Activated CD4-positive, alpha-beta memory T cell treated with anti-CD3 and anti-CD28 coated beads for 36 hours (primary cell): ENCODE measurements at places on chromosomes 11 and 22. TPM values are rescaled to one million over a fixed set of nuclear protein-coding genes. Genes with fewer than 3 reads are reported as not detected.
A peak's percentile ranks its signal among the peaks of the same experiment; 100 is the strongest.

- peak overlapping the region; percentile 12 for H3K4me3 ChIP-seq
- peak; percentile 25 for DNase-seq
- no peak overlapping the region for H3K27ac ChIP-seq
- peaks cover 21% of the 10 kb centered on the region for H3K4me1 ChIP-seq
- H3K27me3 ChIP-seq = peaks cover 45% of the 10 kb centered on the region
- no peaks in the 10 kb centered on the region for H3K36me3 ChIP-seq
These were observed 912 bp downstream of the KREMEN1 start for GRCh38 chr22:29073618-29074275.

- peaks cover 3% of the 10 kb centered on the region for H3K4me1 ChIP-seq
- DNase-seq = peak; percentile 56
- H3K36me3 ChIP-seq = no peaks in the 10 kb centered on the region
- no peak overlapping the region for H3K27ac ChIP-seq
- H3K27me3 ChIP-seq = no peaks in the 10 kb centered on the region
- H3K4me3 ChIP-seq = no peak overlapping the region
These were observed 14.4 kb upstream of the SERPINH1 start for GRCh38 chr11:75547617-75548058.

GRCh38 chr11:104531075-104531474 is 367.1 kb upstream of the PDGFD start:
- H3K27ac ChIP-seq = no peak overlapping the region
- H3K4me1 ChIP-seq = peaks cover 5% of the 10 kb centered on the region
- H3K27me3 ChIP-seq = no peaks in the 10 kb centered on the region
- DNase-seq = no peak
- no peak overlapping the region for H3K4me3 ChIP-seq

DNA sequence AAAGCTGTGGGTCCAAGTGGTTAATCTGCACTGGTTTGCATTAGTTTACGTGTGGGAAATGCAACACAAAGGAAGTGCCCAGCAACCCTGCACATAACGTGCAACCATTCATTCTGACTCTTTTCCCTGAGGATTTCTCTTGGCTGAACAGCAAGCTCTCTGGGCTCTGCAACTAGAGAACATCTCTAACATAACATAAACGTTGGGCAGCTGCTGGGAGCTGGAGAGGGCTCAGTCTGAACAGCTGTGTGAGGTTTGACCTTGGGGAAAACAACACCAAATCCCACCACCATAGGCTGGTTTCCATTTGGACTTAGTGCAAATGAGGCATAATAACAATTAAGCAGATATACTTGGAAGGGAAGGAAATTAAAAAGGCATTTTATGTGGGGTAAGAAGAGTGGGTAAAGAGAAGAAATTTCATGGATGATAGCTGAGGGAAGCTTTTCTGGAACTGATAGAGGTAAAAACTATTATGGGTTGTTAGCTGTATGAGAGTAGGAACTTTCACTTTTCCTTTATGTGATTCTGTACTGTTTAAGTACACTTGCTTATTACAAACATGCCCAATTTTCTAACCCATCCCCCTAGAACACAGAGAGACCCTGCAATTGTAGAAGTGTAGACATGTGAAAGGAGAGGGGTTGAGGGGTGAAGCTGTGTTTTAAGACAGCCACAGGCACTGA is 76.2 kb downstream of the SNX19 start:
- no peak overlapping the region for H3K4me3 ChIP-seq
- DNase-seq = no peak
- peaks cover 21% of the 10 kb centered on the region for H3K27me3 ChIP-seq
- H3K36me3 ChIP-seq = no peaks in the 10 kb centered on the region
- no peak overlapping the region for H3K27ac ChIP-seq

- H3K27ac ChIP-seq = no peak overlapping the region
- H3K4me3 ChIP-seq = no peak overlapping the region
- H3K27me3 ChIP-seq = no peaks in the 10 kb centered on the region
- DNase-seq = no peak
- H3K36me3 ChIP-seq = no peaks in the 10 kb centered on the region
- no peaks in the 10 kb centered on the region for H3K4me1 ChIP-seq
These were observed 25.6 kb downstream of the FADS2 start for GRCh38 chr11:61853698-61854169.

DNA sequence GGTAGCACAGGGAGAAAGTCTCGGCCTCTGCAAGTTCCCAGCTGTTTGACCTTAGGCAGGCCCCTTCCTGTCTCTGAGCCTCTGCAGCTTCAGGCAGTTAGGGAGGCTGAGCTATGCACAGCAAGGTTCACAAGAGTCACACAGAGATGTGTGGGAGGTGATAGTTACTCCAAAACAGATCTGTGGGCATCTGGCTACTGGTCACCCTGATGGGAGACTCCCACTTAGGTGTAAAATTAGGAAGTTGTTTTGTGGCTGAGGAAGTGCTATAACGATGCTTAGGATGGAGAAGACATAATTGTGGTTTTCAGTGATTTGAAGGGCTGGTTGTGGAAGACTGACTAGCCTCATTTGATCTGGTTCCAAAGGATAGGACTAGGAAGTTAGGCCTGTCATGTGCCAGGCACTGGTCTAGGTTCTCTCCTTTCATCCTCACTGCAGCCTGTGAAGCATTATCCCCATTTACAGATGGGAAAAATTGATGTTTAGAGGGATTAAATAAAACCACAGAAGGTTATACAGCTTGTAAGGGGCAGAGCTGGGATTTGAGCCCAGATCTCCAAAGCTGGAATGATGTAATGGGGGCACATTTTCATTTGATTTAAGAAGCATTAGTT is 13.5 kb downstream of the ACO2 start:
- H3K27ac ChIP-seq = no peak overlapping the region
- H3K4me3 ChIP-seq = no peak overlapping the region
- H3K27me3 ChIP-seq = no peaks in the 10 kb centered on the region
- peaks cover 42% of the 10 kb centered on the region for H3K4me1 ChIP-seq
- H3K36me3 ChIP-seq = no peaks in the 10 kb centered on the region

GRCh38 chr22:37206841-37207821 is 5.1 kb downstream of the SSTR3 start:
- no peaks in the 10 kb centered on the region for H3K36me3 ChIP-seq
- no peaks in the 10 kb centered on the region for H3K27me3 ChIP-seq
- no peak overlapping the region for H3K4me3 ChIP-seq

DNA sequence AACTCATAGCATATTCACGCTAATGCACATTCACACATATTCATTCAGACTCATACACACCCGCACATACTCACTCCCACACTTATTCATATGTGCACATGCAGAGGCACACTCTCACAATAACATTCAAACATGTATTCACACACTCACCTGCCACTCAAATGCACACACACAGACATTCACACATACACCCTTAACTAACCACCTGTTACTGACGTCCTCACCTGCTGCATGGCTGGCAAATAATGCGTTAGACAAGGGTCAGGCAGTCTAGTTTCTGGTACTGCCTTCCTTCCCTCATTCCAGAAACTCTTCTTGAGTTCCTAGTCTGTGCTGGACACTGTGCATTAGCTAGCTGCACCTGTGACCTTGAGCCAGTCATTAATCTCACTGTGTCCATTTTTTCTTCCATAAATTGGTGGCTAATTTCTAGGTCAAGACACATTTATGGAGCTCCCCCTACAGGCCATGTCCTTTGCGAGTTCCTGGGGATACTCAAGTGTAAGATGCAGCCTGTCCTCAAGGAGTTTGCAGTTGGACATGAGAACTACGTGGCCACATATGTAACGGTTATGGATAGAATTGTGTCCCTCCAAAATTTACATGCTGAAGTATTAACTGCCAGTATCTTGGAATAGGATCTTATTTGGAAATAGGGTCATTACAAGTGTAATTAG is 34.5 kb upstream of the SEZ6L start:
- H3K4me1 ChIP-seq = no peaks in the 10 kb centered on the region
- no peaks in the 10 kb centered on the region for H3K36me3 ChIP-seq
- peaks cover 5% of the 10 kb centered on the region for H3K27me3 ChIP-seq
- H3K4me3 ChIP-seq = no peak overlapping the region

DNA sequence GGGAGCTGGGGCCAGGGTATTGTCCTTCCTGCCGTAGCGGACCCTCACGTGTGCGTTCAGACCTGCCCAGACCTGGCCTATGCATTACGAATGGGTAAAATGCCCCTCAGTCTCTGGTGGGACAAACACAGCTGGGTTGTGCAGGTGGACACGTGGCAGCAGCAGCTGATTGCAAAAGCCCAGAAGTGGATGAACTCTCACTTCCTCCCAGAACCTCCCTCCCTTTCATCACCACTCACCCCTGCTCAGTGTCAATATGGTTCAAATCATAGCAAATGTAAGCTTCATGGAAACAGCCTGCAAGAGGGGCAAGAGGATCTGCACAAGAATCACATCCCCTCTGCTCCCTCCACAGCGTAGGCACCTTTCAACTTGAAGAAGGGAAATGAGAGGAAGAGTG is 352.1 kb downstream of the OPCML start:
- H3K4me3 ChIP-seq = no peak overlapping the region
- no peaks in the 10 kb centered on the region for H3K4me1 ChIP-seq
- H3K27ac ChIP-seq = no peak overlapping the region
- DNase-seq = no peak

DNA sequence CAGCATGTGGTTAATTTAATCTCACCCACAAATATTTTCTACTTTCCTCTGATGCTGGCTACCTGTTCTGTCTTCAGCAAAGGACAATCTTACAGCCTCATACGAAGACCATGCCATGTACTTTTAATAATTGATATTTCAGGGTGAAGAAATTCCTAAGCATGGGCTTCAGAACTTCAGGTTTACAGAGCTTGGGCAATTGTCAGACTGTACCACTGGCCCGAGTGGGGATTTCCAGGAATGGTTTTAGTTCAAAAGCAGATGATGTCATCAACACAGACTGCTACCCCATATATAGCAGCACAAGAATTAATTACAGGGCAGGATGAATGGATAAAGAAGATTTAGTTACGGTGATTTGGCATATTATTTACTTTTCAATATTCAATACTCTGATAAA is 171.8 kb downstream of the ETS1 start:
- no peak for DNase-seq
- H3K27ac ChIP-seq = no peak overlapping the region
- H3K4me1 ChIP-seq = peaks cover 33% of the 10 kb centered on the region
- no peaks in the 10 kb centered on the region for H3K27me3 ChIP-seq

- no peak within 1 kb of the TSS for H3K27ac ChIP-seq
- no peaks in the 10 kb centered on the region for H3K36me3 ChIP-seq
- H3K27me3 ChIP-seq = peaks cover 36% of the 10 kb centered on the region
- peaks cover 22% of the 10 kb centered on the region for H3K4me1 ChIP-seq
- peak; percentile 61 for DNase-seq
- H3K4me3 ChIP-seq = peak within 1 kb of the TSS; percentile 64
These were observed at the start of gene OSBPL5 for GRCh38 chr11:3165152-3165705. OSBPL5 (minus strand) TSS chr11:3165310; CDS start chr11:3129148, 36,162 bp downstream.

DNA sequence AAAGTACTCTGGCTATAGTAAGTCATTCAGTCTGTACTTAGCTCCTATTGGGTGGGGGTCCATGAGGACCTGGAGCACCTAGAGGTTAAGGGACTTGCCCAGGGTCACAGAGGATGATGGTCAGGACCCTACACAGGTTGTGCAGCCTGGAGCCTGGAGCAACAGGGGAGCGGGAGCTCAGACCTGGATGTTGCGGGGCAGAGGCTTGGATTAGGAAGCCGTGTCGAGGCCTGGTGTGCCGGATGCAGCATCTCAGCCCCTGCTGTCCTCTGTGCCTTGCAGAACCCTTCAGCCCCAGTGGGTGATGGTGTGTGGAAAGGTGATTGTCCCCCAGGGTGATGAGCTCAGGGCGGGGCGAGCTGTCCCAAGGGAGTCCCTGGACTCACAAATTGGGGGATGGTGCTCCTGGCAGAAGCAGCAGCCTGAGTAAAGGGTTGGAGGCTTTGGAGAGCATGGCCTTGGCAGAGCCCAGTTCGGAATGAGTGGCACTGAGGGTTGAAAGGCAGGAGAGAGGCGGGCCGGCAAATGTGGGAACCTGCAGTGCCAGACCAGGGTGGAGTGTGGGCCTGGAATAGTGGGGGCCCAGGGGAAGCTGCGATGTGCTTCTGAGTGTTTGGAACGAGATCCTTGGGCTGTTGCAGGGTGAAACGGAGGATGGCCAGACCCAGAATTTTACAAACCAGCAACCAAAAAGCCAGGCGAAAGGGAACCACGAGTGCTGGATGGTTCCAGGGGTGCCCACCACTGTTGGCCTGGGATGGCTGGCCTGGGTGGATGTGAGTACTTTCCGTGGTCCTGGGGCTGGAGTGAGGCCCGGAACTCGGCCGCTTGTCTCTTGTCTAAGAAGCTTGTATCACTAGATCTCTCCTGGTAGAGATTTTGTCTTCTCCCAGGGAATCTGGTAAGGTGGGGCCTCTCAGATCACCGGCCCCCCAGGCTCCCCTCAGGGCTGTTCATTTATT is 2.9 kb downstream of the TPCN2 start:
- peaks cover 25% of the 10 kb centered on the region for H3K4me1 ChIP-seq
- H3K36me3 ChIP-seq = peaks cover 4% of the 10 kb centered on the region
- no peak for DNase-seq
- no peak overlapping the region for H3K4me3 ChIP-seq

- no peak for DNase-seq
- no peaks in the 10 kb centered on the region for H3K36me3 ChIP-seq
- no peaks in the 10 kb centered on the region for H3K4me1 ChIP-seq
- H3K4me3 ChIP-seq = no peak overlapping the region
- H3K27ac ChIP-seq = no peak overlapping the region
These were observed 403.2 kb downstream of the NTM start for GRCh38 chr11:131773626-131774025.

- no peak overlapping the region for H3K4me3 ChIP-seq
- DNase-seq = no peak
- H3K36me3 ChIP-seq = no peaks in the 10 kb centered on the region
- peaks cover 3% of the 10 kb centered on the region for H3K27me3 ChIP-seq
- no peak overlapping the region for H3K27ac ChIP-seq
These were observed 10.4 kb upstream of the SPINDOC start for GRCh38 chr11:63802637-63803414.

DNA sequence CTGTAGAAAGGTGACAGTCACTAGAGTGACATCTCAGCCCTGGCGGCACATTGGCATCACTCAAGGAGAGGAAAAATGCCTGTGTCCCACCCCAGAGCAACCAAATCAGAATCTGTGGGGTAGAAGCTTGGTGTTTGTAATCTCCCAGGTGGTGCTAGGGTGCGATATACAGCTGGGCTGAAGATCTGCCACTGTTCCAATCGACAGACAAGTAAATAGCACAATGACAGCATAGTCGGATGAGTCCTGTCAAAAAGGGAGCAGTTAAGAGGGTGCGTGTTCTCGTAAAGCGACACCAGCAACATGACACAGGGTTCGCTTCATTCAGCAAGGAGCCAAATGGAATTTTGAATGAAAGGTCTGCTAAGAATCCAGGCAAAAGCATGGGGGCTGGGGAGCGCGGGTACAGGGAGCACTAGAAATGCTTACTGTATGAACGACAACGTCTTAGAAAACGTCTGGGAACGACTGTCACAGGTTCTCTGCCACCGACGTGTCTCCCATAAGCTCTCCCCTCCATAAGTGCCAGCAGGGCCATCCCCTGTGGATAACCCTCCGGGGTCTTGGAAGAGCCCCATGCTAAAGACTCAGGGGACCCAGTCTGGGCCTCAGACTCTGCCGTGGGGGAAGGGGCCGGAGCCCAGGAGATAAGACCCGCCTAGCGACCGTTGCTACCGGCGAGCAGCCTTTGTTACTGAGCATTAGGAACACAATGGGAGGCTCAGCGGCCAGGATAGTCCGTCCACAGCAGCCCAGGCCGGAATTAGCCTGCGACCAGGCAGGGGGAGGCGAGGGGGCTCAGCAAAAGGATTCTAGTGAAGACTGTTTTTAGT is 20.8 kb downstream of the ADA2 start:
- no peak for DNase-seq
- H3K4me1 ChIP-seq = no peaks in the 10 kb centered on the region
- H3K27me3 ChIP-seq = no peaks in the 10 kb centered on the region
- H3K36me3 ChIP-seq = peaks cover 3% of the 10 kb centered on the region
- no peak overlapping the region for H3K27ac ChIP-seq
- no peak overlapping the region for H3K4me3 ChIP-seq

The SPA17 gene
- 6.7 TPM for total RNA-seq

The SLN gene
- not detected for total RNA-seq

The TSPAN4 gene
- 5.2 TPM for total RNA-seq

The TREH gene
- not detected for total RNA-seq

The FOLH1 gene
- total RNA-seq = not detected
